Fibroblast of the conjunctiva (primary cell): ENCODE measurements at places on chromosomes 7 and 10.

DNA sequence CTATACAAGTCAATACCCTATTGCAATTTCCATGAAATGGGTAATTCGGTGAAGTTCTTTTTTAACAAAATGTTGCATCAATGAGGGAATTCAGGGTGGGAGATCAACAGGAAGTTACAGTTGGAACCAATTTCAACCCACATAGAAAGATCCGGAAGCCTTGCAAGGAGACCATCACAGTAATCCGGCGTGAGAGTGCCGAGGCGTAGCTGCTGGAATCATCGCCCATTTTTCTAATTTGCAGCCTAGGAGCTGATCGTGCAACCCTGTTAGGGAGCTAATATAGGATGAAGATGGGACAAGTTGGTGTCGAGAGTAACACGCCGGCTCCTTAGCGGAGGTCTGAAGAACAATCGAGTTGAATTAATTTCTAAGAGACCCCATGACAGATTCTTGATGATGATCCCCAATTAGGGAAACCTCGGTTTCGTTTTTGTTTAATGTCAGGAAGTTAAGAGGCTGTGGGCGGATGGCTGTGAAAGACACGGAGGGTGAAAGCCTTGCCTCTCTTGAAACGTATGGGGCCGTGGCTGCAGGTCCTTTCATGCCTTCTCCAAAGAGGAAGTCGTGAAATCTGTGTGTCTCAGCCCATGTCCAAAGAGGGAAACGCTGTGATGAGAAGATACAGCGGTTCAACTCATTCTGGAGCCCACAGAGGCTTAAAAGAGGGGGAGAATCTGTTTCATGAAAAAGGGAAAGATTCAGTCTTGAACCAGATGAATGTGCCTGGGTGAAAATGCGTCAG is 51.2 kb upstream of the CARD11 start:
- DNase-seq, result no peak

GRCh38 chr7:130791746-130792145 is 57.7 kb upstream of the KLF14 start:
- DNase-seq, result no peak

DNA sequence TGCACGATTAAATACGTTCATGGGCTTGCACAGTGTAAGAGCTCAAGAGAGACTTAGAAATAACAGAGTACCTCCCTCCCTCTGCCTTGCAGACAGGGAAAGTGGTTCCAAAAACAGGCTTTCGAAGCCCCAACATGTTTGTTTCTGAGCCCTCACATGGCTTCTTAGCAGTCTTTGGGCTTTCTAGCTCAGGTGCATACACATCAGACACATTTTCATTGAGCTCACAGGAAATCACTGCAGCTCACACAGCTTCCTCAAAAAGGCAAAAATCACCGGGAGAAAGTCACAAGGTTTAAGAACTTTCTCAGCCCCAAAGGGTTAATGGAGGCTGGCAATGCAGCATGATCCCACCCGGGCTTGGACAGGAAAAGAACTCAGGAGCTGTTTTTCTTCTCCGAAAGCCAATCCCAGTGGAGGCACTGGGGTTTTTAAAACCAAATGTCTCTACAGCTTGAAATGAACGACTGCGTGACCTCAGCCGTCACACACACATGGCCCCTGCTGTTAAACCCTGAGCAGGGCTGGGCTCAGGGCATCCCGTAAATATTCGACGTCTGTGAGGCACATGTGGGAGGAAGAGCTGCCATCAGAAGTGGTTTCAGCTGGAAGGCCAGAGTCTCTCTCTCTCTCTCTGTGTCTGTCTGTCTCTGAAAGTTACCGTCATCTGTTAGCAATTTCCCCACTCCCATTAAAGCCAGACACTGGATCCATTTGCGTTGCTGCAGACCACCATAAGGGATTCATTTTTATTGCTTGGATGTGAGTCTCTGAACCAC is 69.7 kb downstream of the CALML3 start:
- peak; percentile 22 for DNase-seq

DNA sequence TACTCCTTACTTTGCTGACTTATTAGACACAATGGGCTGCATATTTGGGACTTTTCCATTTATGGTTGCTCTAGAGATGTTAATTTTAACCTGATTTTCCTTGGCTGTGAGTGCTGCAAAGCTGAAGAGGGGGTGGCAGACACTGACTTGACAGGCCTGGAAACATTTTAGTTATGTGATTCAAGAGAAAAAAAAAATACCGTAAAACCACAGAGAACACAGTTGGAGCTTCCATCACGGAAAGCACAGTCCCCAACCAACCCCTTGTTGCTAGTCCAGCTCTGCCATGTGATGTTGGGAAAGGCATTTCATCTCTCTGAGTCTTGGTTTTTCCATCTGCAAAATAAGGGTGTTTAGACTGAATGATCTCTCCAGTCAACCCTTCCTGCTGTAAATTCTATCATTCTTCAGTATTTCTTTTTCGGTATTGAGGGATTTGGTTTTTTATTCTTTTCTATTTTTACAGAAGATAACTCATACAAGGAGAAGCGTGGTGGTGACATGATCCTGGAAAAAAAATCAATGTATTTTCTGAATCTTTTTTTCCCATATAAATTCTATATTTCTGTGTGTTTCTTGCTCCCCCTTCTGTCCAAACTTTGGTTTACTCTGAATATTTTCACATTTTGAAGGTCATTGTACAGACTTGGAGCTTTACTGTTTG is 246.1 kb downstream of the REEP3 start:
- no peak for DNase-seq

DNA sequence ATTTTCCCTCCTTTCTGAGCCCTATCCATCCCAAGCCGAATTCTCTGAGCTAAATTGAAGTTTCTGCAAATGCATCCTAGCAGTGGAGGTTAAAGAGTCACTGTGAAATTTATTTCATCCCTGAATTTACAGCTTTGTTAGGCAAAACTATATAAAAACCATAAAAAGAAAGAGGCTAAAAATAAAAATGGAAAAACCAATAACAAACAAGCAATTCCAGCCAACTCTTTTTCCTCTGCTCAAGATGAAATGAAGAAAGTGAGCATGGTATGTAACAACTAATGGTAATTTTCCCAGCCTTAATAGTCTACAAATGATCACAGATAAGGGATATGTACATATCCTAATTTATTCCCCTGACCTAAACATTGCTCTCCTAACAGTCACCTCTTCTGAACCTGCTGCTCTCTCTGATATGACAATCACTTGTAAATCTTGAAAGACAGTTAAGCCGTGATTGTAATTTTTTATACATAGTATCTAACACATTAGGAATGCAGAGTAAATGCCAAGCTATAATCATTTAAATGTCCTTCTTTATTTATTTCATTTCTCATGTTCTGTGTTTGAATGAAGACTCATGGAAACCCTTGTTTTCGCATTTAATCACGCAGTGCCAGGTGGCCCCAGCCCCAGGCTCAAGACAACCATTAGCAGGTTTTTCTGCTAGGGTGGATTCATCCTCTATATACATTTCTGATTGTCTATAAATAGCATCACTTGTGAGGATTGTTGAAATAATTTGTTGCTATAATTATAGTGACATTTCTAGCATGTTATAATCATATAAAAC is 48.6 kb upstream of the NRP1 start:
- DNase-seq, result no peak

DNA sequence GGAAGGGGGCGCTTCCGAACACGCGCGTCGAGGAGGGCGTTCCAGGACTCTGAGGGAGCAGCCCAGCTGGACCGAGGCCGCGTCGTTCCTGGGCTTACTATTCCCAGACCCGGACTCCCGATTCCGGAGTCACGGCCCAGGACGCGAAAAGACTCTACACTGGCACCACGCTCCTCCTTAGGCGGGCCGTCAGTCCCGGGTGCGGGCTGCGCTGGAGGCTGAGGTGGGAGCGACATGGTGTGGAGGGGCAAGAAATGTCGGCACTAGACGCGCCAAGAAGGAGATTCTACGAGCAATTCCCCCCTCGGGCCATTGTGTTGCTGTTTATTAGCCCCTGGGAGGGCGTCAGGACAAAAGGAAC is 584 bp upstream of the RUNDC3B start:
- DNase-seq, result no peak

- DNase-seq, result no peak
These were observed 22.2 kb downstream of the FRMPD2 start for GRCh38 chr10:48252354-48252650.

DNA sequence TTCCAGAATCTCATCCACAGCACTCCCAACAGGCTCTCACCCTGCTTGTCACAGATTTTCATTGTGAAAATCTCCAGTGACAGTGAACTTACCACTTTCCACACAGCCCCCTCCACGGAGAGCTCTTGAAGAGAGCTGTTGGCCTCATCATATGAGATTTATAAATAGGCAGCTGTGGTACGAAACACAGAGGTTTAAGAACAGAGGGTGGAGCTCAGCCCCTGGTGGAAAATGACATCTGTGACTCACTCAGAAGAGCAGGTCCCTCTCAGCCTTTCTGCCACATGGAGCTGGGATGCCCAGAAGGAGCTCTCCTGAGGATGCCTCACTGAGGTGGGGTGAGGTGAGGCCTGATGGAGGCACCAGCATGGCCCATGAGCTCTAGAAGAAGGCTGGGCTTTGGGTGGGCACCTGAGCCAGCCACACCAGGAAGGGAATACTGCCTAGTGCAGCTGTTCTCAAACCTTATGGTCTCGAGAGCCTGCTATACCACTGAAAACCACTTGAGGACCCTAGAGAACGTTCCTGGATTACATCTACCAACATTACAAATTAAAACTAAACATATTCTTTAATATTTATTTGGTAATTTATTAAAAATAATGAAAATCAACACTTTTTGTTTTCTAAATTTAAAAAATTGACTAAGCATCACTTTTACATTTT is 25.8 kb upstream of the EEPD1 start:
- no peak for DNase-seq

DNA sequence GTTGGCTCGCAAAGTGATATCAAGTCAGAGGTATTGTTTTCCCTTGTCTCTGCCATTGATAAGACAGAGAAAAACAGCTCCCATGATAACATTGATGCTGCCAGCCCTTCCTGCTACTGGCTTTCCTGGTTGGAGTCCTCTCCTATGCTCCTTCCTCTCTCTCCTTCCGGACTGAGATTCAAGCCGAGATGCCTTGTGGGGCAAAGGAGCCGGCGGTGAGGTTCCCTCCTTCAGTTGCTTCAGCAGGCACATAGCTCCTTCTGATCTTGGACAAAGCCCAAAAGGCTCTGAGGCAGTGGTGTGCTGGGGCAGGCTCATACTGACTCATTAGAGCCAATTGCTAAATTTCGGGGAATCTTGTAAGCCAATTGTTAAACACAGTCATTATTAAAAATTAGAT is 8.8 kb upstream of the ZCCHC24 start:
- DNase-seq, result no peak

DNA sequence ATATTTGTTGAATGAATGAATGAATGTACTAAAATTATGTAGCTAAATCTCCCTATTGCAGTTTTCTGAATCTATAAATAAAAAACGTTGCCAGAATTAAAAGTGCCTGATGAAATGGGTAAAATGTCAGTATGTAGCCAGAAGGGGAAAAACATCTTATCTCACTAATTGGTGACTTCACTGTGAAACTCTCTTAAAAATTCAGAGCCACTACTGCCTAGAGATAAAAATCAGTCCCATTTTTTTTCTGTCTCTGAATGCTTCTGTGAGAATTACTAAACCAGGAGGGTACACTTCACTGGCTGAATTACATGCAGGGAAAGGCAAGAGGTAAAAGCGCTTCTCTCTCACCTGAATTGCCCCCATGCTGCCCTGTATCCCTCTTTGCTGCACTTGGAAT is 69.6 kb upstream of the HPS1 start:
- DNase-seq, result no peak

DNA sequence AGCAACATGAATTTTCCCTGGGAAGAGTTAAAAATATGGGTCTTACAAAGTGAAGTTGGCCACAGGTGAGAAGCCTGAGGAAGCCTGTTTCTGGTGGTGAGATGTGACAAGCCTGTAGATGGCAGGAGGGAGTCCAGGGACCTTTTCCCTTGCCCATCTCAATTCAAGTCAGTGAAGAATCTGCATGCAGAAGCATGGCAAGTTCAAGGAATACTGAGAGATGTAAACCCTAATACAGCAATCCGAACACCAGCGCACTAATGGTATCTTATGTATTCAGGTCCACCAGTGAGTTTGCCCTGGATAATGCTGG is 73.6 kb downstream of the RHOBTB1 start:
- no peak for DNase-seq

- DNase-seq, result no peak
These were observed 123.0 kb downstream of the CXCL12 start for GRCh38 chr10:44261710-44262455.

DNA sequence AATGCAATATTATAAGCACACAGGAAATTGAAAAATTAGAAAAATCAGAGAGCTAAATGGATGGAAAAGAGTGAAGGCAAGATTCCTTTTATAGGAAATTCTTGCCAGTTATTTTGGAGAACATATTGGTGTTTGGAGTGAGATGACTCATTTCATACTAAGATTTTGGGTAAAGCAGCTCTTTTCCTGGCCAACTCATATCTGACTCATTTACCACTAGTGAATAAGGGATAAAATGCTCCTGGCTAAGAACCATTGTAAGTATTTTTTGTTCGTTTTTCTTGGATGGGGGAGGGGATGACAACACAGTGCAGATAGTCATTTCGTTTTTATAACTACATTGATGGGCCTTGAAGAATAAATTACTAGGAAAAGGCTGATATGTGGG is 139.3 kb downstream of the TWIST1 start:
- DNase-seq, result peak; percentile 91

DNA sequence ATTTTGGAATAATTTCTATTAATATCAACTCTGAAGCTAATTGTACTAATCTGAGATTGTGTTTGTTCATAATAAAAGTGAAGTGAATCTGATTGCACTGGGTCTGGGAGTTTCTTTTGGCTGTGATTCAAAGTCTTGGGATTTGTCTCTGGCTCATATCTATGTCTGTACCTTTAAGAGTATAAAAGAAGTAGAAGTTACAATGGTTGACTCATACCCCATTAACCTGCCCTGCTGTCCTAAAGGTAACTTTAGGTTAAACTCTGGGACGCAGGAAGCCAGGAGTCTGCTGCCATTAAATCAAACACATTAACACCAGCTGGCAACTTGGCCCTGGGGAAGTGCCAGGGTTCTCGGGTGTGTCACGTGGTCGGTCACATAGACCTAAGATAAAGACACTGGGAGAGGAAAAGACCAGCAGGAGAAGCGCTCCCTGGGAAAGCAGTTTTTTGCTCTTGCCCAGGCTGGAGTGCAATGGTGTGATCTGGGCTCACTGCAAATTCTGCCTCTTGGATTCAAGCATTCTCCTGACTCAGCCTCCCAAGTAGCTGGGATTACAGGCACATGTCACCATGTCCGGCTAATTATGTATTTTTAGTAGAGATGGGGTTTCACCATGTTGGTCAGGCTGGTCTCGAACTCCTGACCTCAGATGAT is 17.8 kb downstream of the SCD start:
- peak; percentile 48 for DNase-seq

DNA sequence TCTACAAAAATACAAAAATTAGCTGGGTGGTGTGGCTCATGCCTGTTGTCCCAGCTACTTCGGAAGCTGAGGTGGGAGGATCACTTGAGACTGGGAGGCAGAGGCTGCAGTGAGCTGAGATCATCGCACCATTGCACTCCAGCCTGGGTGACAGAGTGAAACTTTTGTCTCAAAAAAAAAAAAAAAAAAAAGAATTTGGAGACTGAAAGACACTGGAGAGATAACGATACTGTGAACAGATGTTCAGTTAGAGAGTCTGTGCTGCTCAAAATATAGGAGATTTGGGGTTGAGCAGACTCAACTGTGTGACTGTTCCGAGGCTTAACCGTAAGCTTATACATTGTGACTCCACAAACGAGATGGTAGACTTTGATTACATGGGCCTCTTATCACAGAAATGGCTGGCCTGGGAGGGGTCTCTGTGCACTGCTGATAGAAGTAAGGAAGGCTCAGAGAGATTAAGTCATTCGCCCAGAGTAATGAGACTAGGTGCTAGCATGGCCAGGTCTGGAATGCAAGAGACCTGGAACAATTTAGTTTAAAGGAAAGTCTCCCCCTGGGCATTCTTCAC is 19.4 kb downstream of the WBP1L start:
- no peak for DNase-seq
